ENCODE measurements at places on chromosomes 12 and 14. TPM values are rescaled to one million over a fixed set of nuclear protein-coding genes. Genes with fewer than 3 reads are reported as not detected.

The LYZ gene
- 186 TPM for total RNA-seq

The TSPAN19 gene
- 17.1 TPM for total RNA-seq

The RHEBL1 gene
- 2.4 TPM for total RNA-seq

The LRR1 gene
- total RNA-seq: 6.9 TPM

The LARP4 gene
- 69.4 TPM for total RNA-seq

The CLEC4E gene
- 5.5 TPM for total RNA-seq

The TRIM9 gene
- 1.3 TPM for total RNA-seq

The FOXM1 gene
- 4.0 TPM for total RNA-seq

The ZNF740 gene
- 37.4 TPM for total RNA-seq

DNA sequence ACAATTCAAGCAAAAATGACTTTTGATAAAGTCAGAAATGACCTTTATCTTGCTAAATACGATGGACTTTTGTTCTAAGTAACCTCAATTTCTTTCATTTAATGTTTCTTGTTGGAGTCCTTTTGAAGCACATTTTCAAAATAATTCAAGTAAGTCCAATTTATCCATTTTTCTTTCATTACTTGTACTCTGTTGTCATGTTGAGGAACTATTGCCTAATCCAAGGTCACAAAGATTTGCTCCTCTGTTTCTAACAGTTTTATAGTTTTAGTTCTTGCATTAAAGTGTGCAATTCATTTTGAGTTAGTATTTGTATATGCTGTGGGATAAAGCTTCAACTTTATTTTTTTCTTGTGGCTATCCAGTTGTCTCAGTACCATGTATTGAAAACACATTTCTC, 66.7 kb downstream of the CCER1 start:
- no peaks in the 10 kb centered on the region for H3K27me3 ChIP-seq
- H3K4me1 ChIP-seq: no peaks in the 10 kb centered on the region
- DNase-seq: no peak

DNA sequence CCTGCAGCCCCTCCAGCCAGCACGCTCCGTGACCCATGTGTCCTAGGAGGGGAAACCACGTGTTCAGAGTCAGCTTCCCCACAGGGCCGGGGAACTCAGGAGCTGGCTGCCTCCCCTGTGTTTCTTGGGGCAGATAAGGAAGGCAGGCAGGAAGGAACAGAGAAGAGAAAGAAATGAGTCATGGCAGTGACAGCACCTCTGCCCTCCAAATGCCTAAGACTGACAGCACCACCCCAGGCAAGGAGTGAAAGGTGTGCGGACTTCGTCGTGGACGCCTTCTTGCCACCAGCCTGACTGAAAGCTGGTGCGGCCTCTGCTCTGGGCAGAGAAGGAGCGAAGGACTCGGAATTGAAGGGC, 167.0 kb upstream of the FKBP4 start:
- no peak for DNase-seq
- no peaks in the 10 kb centered on the region for H3K36me3 ChIP-seq
- H3K27me3 ChIP-seq: no peaks in the 10 kb centered on the region
- H3K4me3 ChIP-seq: no peak overlapping the region

DNA sequence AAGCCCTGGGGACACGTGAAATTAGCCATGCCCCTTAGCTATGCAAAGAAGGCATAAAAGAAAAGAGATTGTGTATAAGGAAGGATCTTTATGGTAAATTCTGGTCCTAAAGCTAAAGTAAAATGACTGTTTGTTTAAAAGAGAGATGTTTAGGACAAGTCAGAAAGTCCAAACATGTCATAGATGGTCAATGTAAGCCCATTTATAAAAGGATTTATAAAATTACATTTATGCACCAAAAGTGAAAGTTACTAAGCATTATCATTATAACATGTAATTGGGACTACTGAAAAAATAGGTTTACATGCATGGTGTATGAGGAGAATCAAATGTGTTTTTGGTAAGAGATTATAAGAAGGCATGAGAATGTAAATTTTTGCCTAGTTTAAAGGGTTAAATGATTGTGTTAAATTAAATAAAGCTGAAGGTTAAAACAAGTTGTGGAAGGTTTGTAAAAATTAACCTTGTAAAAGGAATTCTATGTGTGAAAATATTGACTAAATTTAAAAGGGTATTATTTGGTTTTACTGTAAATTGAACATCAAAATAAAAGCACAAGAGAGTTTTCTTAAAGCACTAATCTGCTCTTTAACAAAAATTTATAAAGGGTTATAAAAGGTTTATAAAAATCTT, 50.4 kb upstream of the TSPAN8 start:
- DNase-seq: no peak
- no peaks in the 10 kb centered on the region for H3K27me3 ChIP-seq
- no peak overlapping the region for H3K27ac ChIP-seq
- H3K36me3 ChIP-seq: no peaks in the 10 kb centered on the region
- H3K4me1 ChIP-seq: no peaks in the 10 kb centered on the region

GRCh38 chr14:105415481-105416428, 3.9 kb upstream of the MTA1 start:
- no peak overlapping the region for H3K4me3 ChIP-seq
- H3K27me3 ChIP-seq: no peaks in the 10 kb centered on the region
- no peak overlapping the region for H3K27ac ChIP-seq
- H3K36me3 ChIP-seq: no peaks in the 10 kb centered on the region

GRCh38 chr12:127145929-127146789, 1120.8 kb upstream of the TMEM132C start:
- peaks cover 6% of the 10 kb centered on the region for H3K4me1 ChIP-seq
- no peak overlapping the region for H3K27ac ChIP-seq
- peak; percentile 85 for DNase-seq

DNA sequence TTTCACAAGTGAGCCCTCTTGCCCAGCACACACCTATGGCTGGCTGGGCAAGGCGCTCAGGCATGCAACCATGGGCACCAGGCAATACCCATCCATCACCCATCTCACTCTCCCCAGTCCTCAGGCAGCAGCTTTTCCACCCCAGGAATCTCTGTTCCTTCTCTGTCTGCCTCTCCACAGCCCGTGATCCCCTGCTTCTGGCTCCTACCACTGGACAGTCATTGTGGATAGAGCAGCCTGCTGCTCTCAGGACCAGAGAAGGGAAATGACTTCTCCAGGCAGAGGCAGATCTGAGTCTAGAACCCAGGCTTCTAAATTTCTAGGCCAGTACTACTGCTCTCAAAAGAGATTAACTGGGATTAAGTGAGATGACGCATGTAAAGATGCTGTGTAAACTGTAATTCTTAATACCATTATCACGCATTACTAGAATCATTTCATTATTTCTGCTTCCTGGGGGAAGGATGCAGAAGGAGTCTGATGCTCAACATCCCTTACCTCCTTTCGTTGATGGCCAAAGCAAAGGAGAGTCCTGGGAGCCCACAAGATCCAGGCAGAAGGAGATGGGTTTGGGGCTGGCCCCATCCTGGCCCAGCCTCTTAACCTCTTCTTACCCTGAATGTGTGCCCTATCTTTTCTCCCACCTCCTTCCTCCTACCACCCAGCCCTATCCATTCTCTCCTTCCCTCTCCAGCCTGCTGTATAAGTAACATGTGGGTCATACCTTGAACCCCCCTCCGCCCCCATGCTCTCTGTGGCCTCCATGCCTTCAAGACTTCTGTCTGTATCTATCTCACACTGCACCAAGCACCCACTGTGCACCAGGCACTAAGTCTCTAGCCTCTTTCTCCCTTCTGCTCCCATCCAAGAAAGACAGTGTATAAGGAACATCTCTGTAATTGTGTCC, 4.8 kb upstream of the AQP5 start:
- peaks cover 10% of the 10 kb centered on the region for H3K4me1 ChIP-seq
- H3K36me3 ChIP-seq: no peaks in the 10 kb centered on the region
- DNase-seq: no peak
- H3K27ac ChIP-seq: no peak overlapping the region

- H3K4me1 ChIP-seq: peaks cover 4% of the 10 kb centered on the region
- no peaks in the 10 kb centered on the region for H3K36me3 ChIP-seq
Measured at GRCh38 chr14:104206281-104206904, 68.0 kb downstream of the KIF26A start.

- H3K36me3 ChIP-seq: peaks cover 2% of the 10 kb centered on the region
- no peaks in the 10 kb centered on the region for H3K4me1 ChIP-seq
- no peak overlapping the region for H3K27ac ChIP-seq
- no peak overlapping the region for H3K4me3 ChIP-seq
- no peak for DNase-seq
Measured at GRCh38 chr12:32005496-32006125, 46.4 kb downstream of the RESF1 start.

DNA sequence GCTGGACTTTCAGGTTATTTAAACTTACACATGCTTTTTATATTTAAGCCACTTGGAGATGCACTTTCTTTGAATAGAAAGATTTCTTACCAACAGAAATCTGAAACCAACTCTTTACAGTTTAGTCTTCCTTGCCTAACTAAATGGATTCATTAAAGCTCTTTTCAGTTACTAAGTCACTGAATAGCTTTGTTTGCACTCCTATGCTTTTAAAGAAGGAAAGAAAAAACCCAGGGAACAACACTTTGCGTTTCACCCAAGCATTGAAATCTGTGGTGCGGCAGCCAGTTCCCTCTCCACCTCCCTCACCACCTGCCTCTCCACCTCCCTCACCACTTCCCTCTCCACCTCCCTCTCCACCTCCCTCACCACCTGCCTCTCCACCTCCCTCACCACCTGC, 70.3 kb downstream of the RIMBP2 start:
- DNase-seq: no peak
- no peak overlapping the region for H3K27ac ChIP-seq
- H3K4me3 ChIP-seq: no peak overlapping the region

DNA sequence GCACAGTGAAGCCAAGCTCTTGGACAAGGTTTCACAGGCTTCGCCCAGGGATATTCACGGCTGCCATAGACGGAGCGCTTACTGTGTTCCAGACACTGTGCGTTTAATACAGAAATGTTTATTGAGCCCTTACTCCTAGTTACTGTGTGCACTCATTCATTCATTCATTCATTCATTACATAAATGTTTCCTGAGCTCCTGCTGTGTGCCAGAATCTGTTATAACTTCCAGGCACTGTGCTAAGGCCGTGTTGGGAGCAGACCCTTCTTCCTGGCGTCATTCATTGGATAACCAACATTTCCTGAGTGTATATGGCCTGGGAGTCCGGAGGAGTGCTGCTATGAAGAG, 760 bp upstream of the MED13L start:
- no peak overlapping the region for H3K4me3 ChIP-seq
- no peak for DNase-seq
- H3K36me3 ChIP-seq: no peaks in the 10 kb centered on the region
- H3K27ac ChIP-seq: peak overlapping the region; percentile 58
- no peaks in the 10 kb centered on the region for H3K27me3 ChIP-seq
- peaks cover 6% of the 10 kb centered on the region for H3K4me1 ChIP-seq

GRCh38 chr12:131828671-131829355, 620 bp downstream of the MMP17 start:
- peaks cover 13% of the 10 kb centered on the region for H3K4me1 ChIP-seq
- H3K27ac ChIP-seq: no peak overlapping the region
- no peaks in the 10 kb centered on the region for H3K36me3 ChIP-seq
- peak overlapping the region; percentile 34 for H3K4me3 ChIP-seq

DNA sequence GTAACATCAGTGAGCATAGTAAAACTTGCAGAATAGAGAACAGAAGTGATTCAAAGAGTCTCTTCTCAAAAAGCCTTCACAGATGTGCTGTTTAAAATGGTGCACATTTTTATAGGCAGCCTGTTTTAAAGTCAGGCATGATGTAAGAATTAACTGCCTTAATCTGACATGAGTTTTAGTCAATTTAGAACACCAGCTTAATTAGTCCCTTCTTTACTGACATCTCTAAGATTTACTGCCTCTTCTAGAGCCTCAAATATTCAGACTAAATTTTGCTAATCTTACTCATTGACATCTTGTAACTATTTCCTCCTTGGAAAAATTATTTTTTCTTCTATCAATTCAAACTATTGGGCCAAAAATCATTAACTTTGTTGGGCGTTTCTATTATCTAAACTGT, 782.5 kb downstream of the C12orf50 start:
- H3K4me3 ChIP-seq: no peak overlapping the region
- peak; percentile 13 for DNase-seq
- H3K27ac ChIP-seq: no peak overlapping the region
- peaks cover 10% of the 10 kb centered on the region for H3K4me1 ChIP-seq
- H3K36me3 ChIP-seq: no peaks in the 10 kb centered on the region

DNA sequence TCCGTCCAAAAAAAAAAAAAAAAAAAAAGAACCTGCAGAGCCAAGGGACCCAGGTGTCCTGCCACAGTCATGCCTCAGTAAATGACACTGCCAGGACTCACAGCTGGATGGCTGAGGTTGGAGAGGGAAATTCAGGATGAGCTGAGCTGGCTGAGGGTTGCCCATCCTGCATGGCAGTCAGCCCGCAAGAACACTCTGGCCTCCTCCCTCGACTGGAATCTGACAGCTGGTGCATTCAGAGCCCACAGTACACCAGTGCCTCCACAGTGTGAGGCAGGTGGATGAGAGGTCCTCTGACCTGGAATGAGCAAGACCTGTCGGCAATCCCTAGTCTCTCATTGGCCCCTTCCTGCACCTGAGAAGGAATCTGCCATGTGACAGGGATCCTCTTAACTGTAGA, 74.4 kb upstream of the GPR68 start:
- H3K4me3 ChIP-seq: no peak overlapping the region
- no peak for DNase-seq
- no peak overlapping the region for H3K27ac ChIP-seq
- H3K36me3 ChIP-seq: no peaks in the 10 kb centered on the region
- no peaks in the 10 kb centered on the region for H3K27me3 ChIP-seq

DNA sequence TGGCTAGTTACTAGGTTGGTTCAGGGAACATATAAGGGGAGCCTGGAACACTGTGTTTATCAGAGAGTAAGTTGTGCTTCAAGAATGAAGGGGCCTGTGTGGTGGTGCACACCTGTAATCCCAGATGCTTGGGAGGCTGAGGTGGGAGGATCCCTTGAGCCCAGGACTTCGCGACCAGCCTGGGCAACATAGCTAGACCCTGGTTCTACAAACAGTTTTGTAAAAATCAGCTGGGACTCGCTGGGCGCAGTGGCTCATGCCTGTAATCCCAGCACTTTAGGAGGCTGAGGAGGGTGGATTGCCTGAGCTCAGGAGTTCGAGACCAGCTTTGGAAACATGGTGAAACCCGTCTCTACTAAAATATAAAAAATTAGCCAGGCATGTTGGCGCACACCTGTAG, 42.1 kb upstream of the GPR132 start:
- no peaks in the 10 kb centered on the region for H3K4me1 ChIP-seq
- no peak for DNase-seq
- H3K36me3 ChIP-seq: no peaks in the 10 kb centered on the region
- H3K4me3 ChIP-seq: no peak overlapping the region

- no peak overlapping the region for H3K27ac ChIP-seq
- H3K27me3 ChIP-seq: no peaks in the 10 kb centered on the region
- H3K4me1 ChIP-seq: peaks cover 3% of the 10 kb centered on the region
- H3K36me3 ChIP-seq: no peaks in the 10 kb centered on the region
Measured at GRCh38 chr12:43332977-43333640, 218.9 kb downstream of the ADAMTS20 start.

DNA sequence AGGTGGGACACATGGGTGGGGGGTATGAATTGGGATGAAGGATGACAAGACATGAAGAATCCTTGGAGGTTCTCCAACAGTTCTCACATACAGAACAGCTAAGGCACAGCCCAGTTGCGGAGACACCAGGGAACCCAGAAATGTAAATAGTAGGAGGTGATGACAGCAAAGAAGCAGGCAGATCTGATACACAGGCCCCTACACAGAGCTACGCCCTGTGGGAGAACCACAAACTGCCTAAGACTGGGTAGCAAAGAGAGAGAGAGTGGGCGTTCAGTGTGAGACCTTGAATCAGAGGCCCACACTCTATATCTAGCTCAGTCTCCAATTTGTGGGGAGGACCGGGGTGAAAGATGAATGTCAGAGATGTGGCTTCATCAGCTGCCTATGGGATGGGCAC, 9.5 kb upstream of the NUMB start:
- no peak overlapping the region for H3K27ac ChIP-seq
- DNase-seq: peak; percentile 16
- H3K4me3 ChIP-seq: no peak overlapping the region
- H3K36me3 ChIP-seq: no peaks in the 10 kb centered on the region
- no peaks in the 10 kb centered on the region for H3K27me3 ChIP-seq
- peaks cover 8% of the 10 kb centered on the region for H3K4me1 ChIP-seq

All from lung (tissue), 17 donors.